ENCODE measurements at places on chromosomes 3 and 15.

- DNase-seq = no peak
Measured at GRCh38 chr15:63848879-63849551, 15.3 kb upstream of the HERC1 start.

DNA sequence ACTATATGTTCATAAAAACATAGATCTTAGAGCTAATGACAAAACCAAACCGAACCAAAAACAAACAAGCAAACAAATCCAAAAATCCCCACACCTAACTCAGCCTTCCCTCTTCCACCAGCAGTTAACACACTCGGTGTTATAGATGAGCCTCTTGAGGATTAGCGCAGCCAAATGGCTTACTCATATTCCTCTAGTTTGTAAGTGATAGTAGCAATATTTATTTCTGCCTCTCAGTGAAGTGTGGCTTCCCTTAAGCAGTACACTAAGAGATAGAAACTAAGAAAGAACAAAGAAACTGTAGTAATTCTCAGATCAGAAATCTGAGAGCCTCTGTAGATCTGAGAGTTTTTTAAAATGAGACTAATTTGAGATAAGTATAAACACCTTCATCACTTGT, 2.4 kb upstream of the NCEH1 start:
- no peak for DNase-seq

GRCh38 chr15:67531379-67531914, 10.5 kb downstream of the C15orf61 start:
- no peak for DNase-seq

GRCh38 chr15:30065025-30065801, 17.5 kb upstream of the GOLGA8J start:
- no peak for DNase-seq

DNA sequence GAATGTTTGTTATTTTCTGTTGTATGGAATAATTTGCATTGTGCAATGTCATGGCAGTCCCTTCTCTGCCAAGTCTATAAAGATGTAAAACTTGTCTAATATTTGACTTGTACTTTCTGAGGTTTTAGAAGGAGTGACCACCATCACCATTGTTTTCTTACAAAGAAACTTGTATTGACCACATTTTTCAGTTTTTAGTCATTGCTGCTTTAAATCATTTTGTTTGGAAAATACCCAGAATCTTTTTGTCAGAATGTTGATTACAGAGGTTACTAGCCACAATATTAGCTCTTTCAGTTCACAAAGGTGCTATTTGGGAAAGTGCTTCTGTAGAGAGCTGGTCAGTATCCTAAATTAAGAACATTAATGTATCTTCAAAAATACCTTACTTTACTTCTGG, 532.4 kb upstream of the GBE1 start:
- no peak for DNase-seq

GRCh38 chr3:32778389-32778788, 39.4 kb upstream of the TRIM71 start:
- no peak for DNase-seq

- no peak for DNase-seq
Measured at GRCh38 chr15:83960192-83960829, 275.3 kb upstream of the GOLGA6L4 start.

DNA sequence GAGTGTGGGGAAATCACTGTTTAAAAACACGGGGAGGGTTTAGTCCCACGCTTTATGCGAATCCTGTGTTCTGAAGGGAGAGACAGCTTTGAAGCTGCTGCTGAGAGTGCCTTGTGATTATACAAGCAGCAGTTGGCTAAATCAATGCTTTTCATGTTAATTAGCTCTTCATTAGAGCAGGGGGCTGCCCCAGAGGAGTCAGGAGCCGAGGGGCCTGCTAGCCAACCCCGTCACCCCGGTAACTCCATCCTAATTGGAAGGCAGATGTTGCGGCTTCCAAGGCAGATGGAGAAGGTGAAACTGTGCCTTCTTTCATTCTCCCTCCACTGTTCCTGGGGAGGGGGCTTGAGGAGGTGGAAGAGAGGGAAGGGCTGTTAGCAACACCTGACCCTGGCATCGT, 92.4 kb upstream of the ANKRD34C start:
- DNase-seq = no peak

- DNase-seq = no peak
Measured at GRCh38 chr3:136262559-136262958, 12.4 kb downstream of the PCCB start.

DNA sequence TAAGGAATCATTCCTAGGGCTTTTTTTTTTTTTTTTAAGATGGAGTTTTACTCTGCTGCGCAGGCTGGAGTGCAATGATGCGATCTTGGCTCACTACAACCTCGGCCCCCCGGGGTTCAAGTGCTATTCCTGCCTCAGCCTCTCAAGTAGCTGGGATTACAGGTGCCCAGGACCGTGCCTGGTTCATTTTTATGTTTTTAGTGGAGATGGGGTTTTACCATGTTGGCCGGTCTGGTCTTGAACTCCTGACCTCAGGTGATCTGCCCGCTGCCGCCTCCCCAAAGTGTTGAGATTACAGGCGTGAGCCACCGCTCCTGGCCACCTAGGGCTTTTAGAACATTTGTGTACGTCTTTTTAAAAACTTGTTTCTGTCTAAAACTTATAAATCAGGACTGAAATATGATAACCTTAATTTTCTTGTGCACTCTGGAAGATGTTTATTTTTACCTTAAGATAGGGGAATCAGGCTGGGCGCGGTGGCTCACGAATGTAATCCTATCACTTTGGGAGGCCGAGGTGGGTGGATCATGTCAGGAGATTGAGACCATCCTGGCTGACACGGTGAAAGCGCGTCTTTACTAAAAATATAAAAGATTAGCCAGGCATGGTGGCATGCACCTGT, 21.8 kb downstream of the PIAS1 start:
- no peak for DNase-seq

GRCh38 chr3:64355401-64355807, 130.1 kb upstream of the PRICKLE2 start:
- no peak for DNase-seq

DNA sequence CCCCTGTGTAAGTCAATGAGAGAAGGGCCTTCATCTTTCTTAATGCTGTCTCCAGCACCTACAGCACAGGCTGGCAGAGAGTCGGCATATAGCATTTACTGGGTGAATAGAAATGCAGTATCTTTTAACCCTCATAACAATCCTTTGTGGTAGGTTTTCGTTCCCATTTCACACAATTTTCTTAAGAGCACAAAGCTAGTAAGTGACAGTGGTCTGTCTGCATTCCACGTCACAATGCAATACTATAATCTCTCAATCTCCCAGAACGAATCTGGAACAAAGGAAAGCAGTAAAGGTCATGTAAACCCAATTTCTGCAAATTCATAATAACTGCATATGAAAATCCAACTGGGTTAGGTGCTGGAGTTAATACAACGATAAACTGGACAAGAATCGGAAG, 1.4 kb upstream of the ZFAND6 start:
- DNase-seq = no peak

- peak; percentile 3 for DNase-seq
Measured at GRCh38 chr15:57667171-57667849, 39.2 kb upstream of the POLR2M start.

- no peak for DNase-seq
Measured at GRCh38 chr3:119779731-119780383, 2.0 kb upstream of the NR1I2 start.

GRCh38 chr3:98778852-98779413, 15.8 kb downstream of the ST3GAL6 start:
- DNase-seq = no peak

DNA sequence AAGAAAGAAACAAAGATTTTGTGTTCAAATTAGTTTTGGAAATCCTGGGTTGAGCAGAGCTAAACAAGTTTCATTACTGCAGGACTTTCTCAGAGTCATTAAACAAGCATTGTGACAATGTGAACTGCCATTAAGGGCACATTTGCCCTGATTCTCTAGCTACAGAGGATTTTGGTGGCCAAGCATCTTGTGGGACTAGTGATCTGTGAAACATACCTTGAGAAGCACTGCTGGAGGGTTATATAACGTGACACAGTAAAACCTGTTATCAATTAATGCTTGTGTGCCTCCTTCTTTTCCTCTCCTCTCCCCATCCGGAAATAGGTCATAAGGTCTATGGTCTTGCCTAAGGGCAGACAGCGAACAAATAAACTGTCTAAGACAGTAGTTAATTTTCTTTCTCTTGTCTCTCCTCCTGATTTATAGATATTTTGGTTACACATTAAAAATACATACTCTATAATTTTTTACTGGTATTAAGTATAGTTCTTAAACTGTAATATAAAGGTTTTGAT, 167.3 kb upstream of the NANOGP8 start:
- no peak for DNase-seq

DNA sequence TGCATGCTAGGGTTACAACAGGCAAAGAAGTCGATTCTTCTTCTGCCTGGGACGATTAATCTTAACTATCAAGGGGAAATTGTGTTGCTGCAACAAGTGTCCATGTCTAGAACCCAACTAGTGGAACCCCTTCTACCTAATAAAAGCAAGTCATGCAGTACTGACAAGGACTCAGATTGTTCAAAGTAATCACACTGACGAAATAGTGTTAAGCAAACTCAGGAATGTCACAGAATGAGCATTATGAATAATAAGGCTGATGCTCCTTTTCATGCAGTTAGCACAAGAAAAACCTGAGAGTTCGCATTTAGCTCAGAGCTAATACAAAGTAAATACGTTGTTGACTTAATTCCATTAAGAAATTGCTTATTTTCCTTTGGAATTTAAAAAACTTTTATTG, 47.5 kb upstream of the TRIM42 start:
- DNase-seq = no peak

GRCh38 chr3:20099060-20099459, 58.8 kb downstream of the KAT2B start:
- DNase-seq = no peak

DNA sequence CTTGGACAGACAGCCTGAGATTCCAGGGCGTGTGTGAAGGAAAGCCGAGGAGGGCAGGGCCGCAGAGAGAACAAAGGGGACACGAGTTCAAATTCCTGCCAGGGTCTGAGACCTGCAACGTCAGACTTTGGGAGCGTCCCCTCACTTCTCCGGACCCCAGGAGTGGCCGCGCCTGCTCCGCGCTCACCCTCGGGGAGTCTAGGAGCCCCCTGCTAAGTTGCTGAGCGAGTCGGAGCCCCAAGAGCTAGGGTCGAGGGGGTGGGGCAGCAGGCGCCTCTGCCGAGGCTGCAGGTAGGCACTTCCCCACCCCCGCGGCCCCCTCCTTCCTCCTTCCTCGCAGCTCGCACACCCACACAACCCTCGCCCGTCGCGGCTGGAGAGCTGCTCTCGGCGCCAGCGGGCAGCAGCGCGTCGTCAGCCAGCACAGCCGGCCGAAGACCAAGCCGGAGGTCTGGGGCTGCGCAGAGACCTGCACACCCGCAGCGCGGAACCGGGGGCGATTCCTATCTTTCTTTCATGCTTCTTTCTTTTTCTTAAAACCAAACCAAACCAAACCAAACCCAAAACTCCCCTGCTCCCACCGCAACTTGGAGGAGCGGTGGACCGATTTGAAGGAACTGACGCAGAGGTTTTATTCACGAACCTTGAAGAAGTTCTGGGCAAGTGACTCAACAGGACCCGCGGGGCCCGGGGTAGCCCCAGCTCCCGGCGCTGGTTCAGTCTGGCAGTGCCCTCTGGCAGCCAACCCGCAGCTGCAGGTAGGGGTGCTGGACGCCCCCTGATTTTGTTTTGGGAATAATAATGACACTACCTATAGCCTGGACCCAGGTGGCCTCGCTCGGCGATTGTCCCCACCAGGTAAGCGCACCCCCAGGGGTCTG, at the start of gene ANKRD34C:
TSS of gene ANKRD34C (plus strand) at position 352 of the 881 bp plus-strand sequence. CDS start 10,563 bp downstream, outside the sequence.
- no peak for DNase-seq

DNA sequence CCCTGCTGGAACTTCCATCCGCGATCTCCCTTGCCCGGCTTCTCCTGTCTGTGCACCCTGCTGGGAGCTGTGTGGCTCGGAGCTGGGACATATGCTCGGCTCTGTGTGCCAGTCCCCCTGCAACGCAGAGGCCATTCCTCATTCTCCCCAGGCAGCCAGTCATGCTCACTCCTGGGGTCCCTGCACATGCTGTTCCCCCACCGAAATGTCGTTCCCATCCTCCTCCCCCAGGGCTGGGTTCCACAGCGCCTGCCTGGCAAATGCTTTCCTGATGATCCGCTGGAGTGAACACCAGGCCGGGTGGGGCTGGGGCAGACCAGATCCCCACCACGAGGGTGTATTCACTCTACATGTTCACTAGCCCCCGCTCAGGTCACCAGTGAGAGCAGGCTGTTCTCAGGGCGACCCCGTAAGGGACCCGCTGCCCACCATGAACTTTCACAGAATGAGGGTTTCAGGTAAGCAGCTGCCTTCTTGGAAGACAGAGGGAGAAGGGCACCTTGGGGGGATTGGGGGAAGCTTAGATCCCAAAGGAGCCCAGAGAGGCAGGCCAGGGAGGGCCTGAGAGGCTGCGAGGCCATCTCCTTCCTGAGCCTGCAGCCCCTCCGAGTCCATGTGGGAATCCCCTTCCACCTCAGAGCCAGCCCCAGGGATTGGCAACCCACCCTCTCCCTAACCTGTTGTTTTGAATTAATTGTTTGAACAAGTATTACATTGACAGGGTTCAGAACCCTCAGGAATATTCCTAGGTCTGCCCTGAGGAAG, 88.7 kb upstream of the IQSEC1 start:
- DNase-seq = no peak

DNA sequence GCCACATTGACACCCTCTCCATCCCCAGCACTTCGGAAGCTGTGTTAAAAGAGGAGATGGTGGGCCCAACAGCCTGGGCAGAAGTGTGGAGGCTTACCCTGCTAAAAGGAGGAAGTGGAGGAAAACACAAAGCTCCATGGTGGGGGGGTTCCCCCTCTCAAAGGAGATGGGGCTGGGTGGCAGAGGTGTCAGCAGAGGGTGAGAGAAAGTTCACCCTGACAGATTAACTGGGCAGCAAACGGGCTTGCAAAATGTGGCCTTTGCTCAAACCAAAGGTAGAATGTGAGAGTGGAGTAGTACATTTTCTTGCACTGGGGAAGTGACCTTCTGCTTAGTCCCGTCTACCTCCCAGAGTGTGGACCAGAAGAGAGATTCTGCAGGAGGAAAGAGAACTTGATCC, 44.7 kb downstream of the MYO1E start:
- no peak for DNase-seq

DNA sequence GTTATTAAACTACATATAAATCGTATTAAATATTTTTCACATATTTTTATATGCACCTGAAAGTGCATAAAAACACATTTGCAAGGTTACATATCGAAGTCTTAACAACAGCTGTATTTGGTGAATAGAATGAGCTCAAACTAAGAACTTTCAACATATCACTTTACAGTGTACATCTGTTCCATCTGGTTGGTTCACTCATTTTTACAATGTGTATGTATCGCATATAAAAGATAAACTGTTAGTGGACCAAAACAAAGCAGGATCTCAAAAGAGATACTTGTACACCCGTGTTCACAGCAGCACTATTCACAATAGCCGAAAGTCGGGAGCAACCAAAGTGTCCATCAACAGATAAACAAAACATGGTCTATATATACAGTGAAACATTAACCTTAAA, 55.8 kb downstream of the TBL1XR1 start:
- no peak for DNase-seq

DNA sequence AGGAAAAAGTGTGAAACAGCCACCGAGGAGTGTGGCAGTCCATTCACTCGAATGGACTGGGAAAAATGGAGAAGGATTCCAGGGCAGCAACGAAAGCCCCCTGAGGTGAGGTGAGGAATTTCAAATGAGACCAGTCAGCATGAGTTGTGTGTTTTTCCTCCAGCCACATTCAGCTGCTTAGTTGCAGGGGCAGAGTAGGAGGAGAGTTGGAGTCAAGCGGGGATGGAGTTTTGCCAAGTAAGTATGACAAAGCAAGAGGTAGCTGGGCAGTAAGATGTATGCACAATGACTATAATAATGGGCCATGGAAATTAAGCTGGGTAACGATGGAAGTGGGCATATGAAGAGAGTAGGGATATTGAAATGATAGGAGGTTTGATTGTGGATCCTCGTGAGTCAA, 64.4 kb downstream of the CCDC54 start:
- no peak for DNase-seq

All from NT2/D1 (cell line).